Non-pigmented ciliary epithelial cell (primary cell): ENCODE measurements at places on chromosomes 6 and 20.

GRCh38 chr6:72850469-72850868, 228.6 kb downstream of the KCNQ5 start:
- DNase-seq, result no peak

DNA sequence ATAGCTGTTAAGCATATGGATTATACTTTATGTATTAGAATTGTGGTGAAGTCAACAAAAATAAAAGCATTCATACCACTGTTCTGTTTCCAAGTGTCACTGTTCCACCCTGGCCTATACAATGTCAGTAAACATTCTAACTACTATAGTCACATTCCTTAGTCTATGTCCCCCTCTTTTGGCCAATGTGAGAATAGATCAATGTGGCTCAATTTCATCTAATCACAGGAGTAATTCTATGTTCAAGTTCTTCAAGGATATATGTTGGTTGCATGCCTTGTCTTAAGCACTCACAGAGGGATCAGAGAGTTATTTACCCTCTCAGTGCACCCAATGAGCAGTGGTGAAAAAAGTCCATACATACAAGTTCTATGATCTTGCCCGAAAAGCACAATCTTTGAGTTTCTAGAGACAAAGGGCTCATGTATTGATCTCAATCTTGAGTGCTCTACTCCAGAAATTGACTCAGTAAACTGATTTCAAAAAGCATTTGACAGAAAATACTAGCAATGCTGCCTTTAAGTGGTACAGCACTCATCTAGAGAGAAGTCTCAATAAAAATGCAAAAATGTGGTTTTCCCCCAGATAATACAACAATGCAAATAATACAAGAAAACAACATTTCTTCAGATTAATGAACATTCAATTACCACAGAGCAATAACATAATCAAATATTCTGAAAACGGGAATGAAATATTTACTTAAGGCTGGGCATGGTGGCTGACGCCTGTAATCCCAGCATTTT, 16.5 kb downstream of the SMLR1 start:
- DNase-seq, result peak; percentile 6

GRCh38 chr20:43988867-43989266, 74.2 kb downstream of the TOX2 start:
- no peak for DNase-seq

DNA sequence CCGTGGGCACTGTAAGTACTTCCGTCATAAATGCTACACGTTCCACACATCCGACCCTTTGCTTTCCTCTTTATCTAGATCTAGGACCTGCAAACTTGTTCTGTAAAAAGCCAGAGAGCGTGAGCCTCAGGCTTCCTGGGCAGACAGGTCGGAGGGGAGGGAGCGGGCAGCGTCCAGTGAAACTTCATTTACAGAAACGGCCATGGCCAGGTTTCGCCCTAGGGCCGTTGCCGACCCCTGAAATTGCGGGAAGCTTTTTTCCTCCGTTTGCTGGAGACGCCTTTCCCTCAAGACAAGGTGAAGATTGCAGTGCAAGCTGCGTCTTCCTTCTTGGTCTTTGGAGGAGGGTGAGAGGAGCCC, 155.4 kb downstream of the DLL1 start:
- DNase-seq, result no peak
